Posterior vena cava (tissue), 2 donors: ENCODE measurements at places on chromosomes 6 and 20. TPM values are rescaled to one million over a fixed set of nuclear protein-coding genes. Genes with fewer than 3 reads are reported as not detected.
A peak's percentile ranks its signal among the peaks of the same experiment; 100 is the strongest.

GRCh38 chr6:79862711-79863110, 84.6 kb downstream of the ELOVL4 start:
- DNase-seq, result no peak

The FOXS1 gene
- total RNA-seq, result 2.8 TPM

DNA sequence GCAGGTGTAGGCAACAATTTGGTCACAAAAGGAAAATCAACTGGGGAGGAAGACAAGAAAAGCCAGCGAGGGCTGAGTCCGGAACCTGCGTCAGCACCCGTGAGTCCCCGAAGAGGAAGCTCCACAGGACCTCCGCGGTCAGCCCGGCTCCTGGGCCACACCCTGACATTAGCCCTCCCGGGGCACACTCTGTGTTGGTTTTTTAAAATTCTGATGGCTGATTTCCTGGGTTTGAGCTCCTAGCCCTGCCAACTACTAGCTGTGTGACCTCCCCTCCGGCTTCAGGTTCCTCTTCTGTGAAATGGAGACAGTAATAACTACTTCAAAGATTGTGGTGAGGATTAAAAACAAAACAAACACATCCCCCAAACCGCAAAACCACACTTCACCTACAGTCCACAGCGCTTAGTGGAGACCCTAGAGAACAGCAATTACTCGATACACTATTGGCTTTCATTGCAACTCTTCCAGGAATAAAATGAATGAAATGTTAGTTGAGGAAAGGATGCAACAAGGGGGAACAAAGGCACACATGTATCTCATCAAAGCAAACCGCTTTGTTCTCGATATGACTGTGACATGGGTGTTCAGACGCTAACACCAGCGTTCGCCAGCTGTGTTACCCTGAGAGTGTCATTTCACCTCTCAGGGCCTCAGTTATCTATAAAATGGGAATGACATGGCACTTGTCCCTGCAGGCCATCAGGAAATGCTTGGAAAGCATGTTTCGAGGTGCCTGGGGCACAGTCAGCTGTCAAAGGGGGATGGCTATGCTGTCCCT, 985 bp downstream of the ZBP1 start:
- DNase-seq, result peak; percentile 86

DNA sequence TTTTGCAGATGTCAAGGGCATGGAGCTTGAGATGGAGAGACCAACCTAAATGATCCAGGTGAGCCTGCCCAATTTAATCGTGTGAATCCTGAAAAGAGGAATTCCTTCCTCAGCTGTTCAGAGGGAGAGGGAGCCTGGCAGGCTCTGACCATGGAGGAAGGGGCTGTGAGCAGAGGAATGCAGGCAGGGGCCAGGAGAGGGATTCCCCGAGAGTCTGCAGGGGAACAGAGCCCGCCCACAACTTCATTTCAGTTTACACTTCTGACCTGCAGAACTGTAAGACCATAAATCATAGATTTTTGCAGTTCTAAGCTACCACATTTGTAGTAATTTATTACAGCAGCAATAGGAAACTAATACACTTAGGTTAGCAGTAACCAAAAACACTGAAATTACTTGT, 164.1 kb downstream of the TBXT start:
- no peak for DNase-seq

GRCh38 chr6:132788658-132789395, 9.6 kb downstream of the SLC18B1 start:
- no peak for DNase-seq

DNA sequence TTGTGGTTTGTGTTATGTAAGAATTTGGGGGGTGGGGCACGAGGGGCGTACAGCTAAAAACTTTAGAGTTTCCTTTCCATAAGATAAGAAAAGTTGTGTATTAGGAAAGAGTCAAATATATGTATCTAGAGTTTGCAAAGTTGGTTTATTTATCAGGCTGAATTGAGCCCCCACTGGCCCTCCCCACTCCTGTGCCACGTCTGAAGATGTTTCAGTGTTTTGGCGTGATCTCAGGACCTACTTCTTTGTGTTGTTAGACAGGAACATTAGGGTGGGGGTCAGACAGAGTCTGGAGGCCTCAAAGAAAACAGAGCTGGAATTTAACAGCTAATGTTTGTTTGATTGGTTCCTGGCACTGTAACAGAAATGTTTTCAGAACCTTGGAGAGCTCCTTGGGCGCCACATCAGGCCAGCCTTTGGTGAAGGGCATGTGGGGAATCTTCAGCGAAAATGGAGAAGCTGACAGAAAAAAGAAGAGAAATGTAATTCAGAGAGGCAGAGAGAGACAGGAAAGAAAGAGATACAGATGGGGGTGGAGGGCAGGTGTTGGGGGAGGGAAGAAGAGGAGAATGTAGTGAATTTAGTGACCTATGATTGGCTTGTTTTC, 674 bp downstream of the NRSN1 start:
- no peak for DNase-seq
